RPMI7951 (cell line): ENCODE measurements at places on chromosomes 7 and 10. TPM values are rescaled to one million over a fixed set of nuclear protein-coding genes. Genes with fewer than 3 reads are reported as not detected.

DNA sequence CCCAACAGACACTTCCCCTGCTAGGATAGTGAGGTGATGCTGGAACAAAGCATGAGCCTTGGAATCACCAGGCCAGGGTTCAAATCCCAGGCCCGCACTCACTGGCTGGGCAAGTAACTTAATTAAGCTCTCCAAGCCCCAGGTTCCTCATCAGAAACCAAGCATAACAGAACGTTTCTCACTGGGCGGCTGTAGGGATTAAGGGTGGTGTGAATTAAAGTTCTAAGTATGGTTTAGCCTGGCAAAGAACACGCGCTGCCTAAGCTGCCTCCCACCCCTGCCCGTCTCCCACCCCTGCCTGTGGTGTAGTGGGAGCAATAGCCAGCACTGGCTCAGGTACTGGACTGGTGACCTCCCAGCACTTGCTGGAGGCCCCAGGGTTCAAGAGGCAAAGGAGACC is 5.6 kb downstream of the SLC4A2 start:
- DNase-seq = no peak

GRCh38 chr10:74039561-74040145 is 41.7 kb downstream of the VCL start:
- DNase-seq = peak; percentile 65

DNA sequence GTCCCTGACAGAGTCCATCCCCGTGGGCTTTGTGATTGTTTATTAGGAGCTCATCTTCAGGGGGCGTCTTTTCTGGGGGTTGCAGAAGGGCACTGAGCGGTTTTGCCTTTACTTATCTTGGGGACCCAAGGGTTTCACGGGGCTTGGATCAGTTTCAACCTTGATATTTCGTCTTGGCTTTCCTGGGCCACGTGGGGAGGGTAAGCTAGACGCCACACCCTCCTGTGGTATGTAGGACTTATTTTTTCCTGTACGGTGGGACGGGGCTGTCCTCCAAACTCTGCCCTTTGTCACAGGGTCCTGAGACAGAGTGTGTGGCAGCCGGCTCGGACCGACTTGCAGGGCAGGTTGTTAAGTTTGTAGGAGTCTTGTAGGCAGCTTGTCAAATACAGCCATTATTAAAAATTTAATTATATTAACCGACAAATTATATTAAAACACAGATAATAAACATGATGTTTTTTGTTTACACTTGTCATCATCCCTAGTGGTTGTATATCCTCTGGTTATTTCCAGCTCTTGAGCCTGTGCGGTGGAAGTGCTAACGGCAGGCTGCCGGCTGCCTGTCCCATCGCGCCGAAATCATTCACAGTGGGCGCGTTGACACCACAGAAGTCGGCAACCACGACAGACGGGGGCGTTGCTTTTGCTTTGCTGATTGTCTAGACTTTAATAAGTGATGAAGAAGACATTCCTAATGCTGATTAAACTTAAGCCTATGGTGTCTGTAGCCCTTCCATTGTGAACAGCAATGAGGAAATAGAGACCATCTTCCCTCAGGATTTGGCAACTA is 193.2 kb downstream of the DNAJB6 start:
- DNase-seq = no peak

SH2D4B gene
- total RNA-seq = 0.10 TPM in 1 of 2 replicates, not detected in the other

MUC12 gene
- total RNA-seq = 0.72 and 5.6 TPM in 2 replicates

ZNF365 gene
- total RNA-seq = 4.8 and 6.8 TPM in 2 replicates

COX19 gene
- total RNA-seq = 6.8 and 7.1 TPM in 2 replicates

C7orf57 gene
- total RNA-seq = 0.59 and 1.4 TPM in 2 replicates
